ENCODE measurements at places on chromosomes 1 and 21. TPM values are rescaled to one million over a fixed set of nuclear protein-coding genes. Genes with fewer than 3 reads are reported as not detected.

PHACTR4 gene
- 28.8 TPM for total RNA-seq

MPL gene
- total RNA-seq, result not detected

GRIK3 gene
- total RNA-seq, result not detected

OPTC gene
- not detected for total RNA-seq

SLC16A4 gene
- total RNA-seq, result 0.39 TPM

ZFP69B gene
- total RNA-seq, result 7.9 TPM

DEPDC1 gene
- not detected for total RNA-seq

LORICRIN gene
- not detected for total RNA-seq

GRCh38 chr21:33967086-33967571 is 51.5 kb upstream of the ATP5PO start:
- H3K27ac ChIP-seq, result no peak overlapping the region

GRCh38 chr1:155108296-155108695 is 19.4 kb upstream of the EFNA1 start:
- no peaks in the 10 kb centered on the region for H3K36me3 ChIP-seq
- no peak for DNase-seq
- H3K4me3 ChIP-seq, result no peak overlapping the region
- no peak overlapping the region for H3K27ac ChIP-seq
- no peaks in the 10 kb centered on the region for H3K27me3 ChIP-seq
- no peaks in the 10 kb centered on the region for H3K4me1 ChIP-seq

GRCh38 chr1:215863796-215864195 is 296.7 kb downstream of the KCTD3 start:
- no peaks in the 10 kb centered on the region for H3K27me3 ChIP-seq
- no peak overlapping the region for H3K4me3 ChIP-seq
- no peak for DNase-seq
- no peak overlapping the region for H3K27ac ChIP-seq
- H3K4me1 ChIP-seq, result no peaks in the 10 kb centered on the region

- H3K36me3 ChIP-seq, result no peaks in the 10 kb centered on the region
- no peak overlapping the region for H3K27ac ChIP-seq
- H3K4me1 ChIP-seq, result no peaks in the 10 kb centered on the region
- H3K27me3 ChIP-seq, result no peaks in the 10 kb centered on the region
Measured at GRCh38 chr1:244205171-244205570, 154.1 kb downstream of the ZBTB18 start.

GRCh38 chr1:233759665-233760064 is 144.8 kb upstream of the SLC35F3 start:
- no peak overlapping the region for H3K4me3 ChIP-seq
- H3K36me3 ChIP-seq, result no peaks in the 10 kb centered on the region
- no peak overlapping the region for H3K27ac ChIP-seq
- DNase-seq, result no peak
- no peaks in the 10 kb centered on the region for H3K27me3 ChIP-seq

- no peaks in the 10 kb centered on the region for H3K27me3 ChIP-seq
- H3K4me3 ChIP-seq, result no peak overlapping the region
- H3K27ac ChIP-seq, result no peak overlapping the region
- no peaks in the 10 kb centered on the region for H3K36me3 ChIP-seq
- H3K4me1 ChIP-seq, result no peaks in the 10 kb centered on the region
Measured at GRCh38 chr1:241408170-241408569, 51.2 kb upstream of the RGS7 start.

DNA sequence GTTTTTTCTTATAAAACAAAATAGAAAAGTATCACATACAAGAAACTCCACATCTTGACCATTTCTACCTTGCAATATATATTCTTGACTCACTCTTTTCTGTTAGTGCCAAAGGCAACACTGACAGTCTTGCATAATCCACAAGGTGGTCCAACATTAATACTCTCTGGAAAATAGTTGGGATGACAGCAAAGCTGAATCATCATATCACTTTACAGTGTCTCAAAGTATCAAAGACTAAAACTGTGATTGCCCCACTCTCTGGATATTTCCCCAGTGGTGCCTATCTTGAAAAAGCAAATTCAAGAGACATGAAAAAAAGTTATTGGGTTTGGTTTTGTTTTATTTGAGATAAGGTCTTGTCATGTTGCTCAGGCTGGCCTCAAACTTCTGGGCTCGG is 14.6 kb upstream of the TGFBR3 start:
- no peaks in the 10 kb centered on the region for H3K27me3 ChIP-seq
- H3K4me3 ChIP-seq, result no peak overlapping the region
- H3K36me3 ChIP-seq, result no peaks in the 10 kb centered on the region
- H3K27ac ChIP-seq, result no peak overlapping the region
- no peak for DNase-seq

DNA sequence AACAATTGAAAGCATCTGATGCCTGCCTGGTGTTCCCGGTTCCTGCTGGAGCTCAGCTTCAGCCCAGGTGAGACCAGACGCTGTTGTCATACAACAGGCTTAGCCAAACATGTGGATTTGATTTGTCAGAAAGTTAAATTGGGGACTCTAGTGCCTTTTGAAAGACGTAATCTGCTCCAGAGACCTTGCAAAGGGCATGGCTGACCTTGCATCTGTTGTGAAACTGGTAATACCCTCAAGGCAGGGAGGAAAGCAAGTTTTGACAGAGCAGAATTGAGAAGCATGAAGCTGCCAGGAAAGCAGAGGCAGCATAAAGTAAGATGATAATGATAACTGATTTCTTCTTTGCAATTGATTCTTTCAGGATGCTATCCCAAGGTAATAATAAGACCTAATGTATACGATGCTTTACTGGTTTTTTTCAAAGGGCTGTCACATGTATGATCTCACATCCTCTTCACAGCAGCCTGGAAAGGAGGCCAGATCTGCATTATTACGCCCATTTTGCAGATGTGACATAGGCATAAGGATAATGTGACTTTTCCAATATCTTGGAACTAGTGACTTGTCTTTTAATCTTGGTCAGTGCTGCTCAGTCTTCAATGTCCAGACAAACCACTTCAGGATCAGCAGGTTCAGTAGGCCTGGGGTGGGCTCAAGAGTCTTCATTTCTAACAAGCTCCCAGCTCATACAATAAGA is 24.7 kb upstream of the CNN3 start:
- no peak overlapping the region for H3K27ac ChIP-seq
- no peak for DNase-seq
- H3K4me1 ChIP-seq, result no peaks in the 10 kb centered on the region
- H3K4me3 ChIP-seq, result no peak overlapping the region
- H3K36me3 ChIP-seq, result no peaks in the 10 kb centered on the region

DNA sequence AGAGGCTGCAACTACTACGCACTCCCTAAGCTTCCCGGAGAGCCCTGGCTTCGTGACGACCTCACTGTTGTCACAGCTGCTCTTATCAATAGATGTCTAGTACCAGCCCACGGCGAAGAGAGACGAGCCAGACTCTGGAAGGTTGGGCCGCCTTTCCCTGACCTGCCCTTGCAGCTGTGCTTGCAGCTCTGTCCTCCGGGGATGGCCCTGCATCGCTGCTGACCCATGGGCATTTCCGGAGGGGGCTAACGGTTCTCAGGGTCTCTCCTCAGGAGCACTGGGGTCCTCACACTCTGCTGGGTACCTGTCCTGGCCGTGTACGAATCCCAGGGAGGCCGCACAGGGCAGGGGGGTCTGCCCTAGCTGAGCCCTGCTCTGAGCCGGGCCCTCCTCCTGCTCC is 93.8 kb upstream of the COL6A1 start:
- no peak overlapping the region for H3K27ac ChIP-seq
- no peak overlapping the region for H3K4me3 ChIP-seq
- no peaks in the 10 kb centered on the region for H3K27me3 ChIP-seq
- peaks cover 89% of the 10 kb centered on the region for H3K4me1 ChIP-seq

- no peaks in the 10 kb centered on the region for H3K27me3 ChIP-seq
- no peak for DNase-seq
- no peak overlapping the region for H3K4me3 ChIP-seq
- no peaks in the 10 kb centered on the region for H3K36me3 ChIP-seq
- no peaks in the 10 kb centered on the region for H3K4me1 ChIP-seq
Measured at GRCh38 chr1:157403608-157404007, 148.7 kb downstream of the FCRL5 start.

DNA sequence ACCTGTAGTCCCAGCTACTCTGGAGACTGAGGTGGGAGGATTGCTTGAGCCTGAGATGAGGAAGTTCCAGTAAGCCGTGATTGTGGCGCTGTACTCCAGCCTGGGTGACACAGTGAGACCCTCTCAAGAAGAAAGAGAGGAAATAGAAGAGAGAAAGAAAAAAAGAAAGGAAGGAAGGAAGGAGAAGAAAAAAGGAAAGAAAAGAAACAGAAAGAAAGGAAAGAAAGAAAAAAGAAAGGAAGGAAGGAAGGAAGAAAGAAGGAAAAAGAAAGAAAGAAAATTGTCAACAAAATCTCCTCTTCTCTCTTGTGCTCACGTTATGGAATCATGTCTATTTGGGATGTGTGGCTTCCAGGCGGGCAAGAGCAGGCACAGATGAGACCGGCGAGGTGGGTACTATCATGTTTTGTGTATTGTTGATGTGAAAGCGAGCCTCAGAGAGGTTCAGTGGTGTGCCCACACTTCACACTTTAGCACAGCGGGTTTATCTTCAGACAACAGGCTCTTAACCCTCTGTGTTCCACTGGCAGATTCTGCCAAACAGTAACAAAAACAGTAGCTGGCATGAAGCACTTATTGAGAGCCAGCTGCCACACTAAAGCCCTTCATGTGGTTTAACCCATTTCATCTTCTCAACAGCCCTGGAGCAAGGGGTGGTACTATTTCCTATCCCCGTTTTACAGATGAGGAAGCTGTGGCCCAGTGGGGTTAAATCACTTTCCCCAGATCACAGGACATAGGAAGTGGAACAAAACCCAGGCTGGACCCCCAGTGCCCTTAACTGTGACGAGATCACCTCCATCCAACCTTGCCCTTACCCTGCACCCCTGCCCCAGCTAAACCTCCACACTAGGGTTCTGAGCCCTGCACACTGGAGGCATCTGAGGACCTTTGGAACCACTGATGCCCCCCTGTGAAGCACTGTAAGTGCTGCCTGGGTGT is 94.7 kb upstream of the TARDBP start:
- H3K4me1 ChIP-seq, result peaks cover 30% of the 10 kb centered on the region
- no peak overlapping the region for H3K27ac ChIP-seq
- DNase-seq, result peak; percentile 35
- no peaks in the 10 kb centered on the region for H3K27me3 ChIP-seq
- H3K4me3 ChIP-seq, result peak overlapping the region; percentile 2
- no peaks in the 10 kb centered on the region for H3K36me3 ChIP-seq

- H3K4me1 ChIP-seq, result no peaks in the 10 kb centered on the region
- H3K4me3 ChIP-seq, result no peak overlapping the region
- H3K36me3 ChIP-seq, result no peaks in the 10 kb centered on the region
- H3K27me3 ChIP-seq, result no peaks in the 10 kb centered on the region
- no peak overlapping the region for H3K27ac ChIP-seq
Measured at GRCh38 chr1:65471213-65471833, 50.9 kb downstream of the LEPR start.

- H3K4me3 ChIP-seq, result no peak overlapping the region
- H3K27ac ChIP-seq, result no peak overlapping the region
- H3K27me3 ChIP-seq, result no peaks in the 10 kb centered on the region
- H3K36me3 ChIP-seq, result no peaks in the 10 kb centered on the region
- no peaks in the 10 kb centered on the region for H3K4me1 ChIP-seq
Measured at GRCh38 chr1:220431554-220432239, 96.2 kb upstream of the MARK1 start.

All from CD4-positive, alpha-beta memory T cell (primary cell).